ENCODE measurements at places on chromosomes 1 and 21.
A peak's percentile ranks its signal among the peaks of the same experiment; 100 is the strongest.

DNA sequence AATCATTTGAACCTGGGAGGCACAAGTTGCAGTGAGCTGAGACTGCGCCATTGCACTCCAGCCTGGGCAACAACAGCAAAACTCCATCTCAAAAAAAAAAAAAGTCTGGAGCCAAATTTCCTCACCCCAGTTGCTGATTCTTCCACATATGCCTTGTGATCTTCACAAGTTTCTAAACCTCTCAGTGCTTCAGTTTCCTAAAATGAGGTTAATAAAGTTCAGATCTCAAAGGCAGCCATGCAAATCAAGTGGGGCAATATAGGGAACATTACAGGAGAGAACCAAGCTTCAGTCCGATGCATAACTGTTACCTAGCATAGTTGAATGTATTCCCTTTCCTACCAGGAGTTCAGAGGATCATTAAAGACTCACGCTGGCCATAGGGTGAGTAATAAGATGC is 4.8 kb downstream of the ITLN1 start:
- no peak for DNase-seq

DNA sequence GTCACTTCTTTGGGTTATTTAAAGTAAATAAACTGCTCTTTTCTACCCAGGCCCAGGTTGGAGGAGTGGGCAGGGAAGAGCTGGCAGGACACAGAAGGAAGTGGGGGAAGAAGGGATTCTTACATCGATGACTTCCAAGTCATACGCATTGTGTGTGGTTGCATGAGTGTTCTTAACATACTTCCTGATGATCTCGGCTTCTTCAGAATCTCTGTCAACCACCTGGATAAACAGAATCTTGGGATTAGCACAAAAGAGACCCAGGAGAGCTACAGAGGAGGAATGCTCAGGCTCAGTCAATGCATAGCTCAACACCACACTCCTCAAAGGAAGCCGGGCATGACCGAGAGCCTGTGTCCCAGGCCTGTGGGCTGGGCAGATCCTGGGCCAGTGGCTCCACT is 42.1 kb downstream of the PARP1 start:
- no peak for DNase-seq

DNA sequence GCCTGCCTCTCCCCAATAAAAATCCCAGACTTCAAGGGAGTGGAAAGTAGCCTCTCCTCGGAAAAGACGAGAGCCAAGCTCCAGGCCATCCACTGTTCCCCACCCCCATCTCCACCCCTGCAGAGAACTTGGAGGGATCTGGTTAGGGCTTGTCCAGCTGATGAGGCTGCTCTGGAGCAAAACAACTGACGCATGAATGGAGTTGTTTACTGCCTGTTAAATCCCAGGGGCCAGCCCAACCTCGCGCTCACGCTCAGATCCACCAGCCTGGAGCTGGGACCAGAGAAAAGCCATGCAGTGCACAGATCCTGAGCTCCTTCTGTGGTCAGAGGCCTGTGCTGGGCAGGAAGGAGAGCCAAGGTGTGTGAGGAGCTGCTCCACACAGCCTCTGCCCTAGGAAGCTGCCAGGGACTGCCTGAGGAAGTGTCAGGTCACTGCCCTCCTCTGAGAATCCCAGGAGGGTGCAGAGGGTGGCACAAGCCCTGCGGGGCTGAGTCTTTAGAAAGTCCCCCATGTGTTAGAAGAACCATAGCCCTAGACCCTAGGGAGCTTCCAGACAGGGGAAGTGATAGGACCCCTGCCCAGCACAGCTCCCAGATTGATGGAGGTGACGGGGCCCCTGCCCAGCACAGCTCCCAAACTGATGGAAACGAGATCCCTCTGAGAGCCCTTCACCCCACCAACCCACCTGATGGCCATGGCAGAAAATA is 109.0 kb upstream of the IPO9 start:
- DNase-seq: no peak

GRCh38 chr1:53595906-53596305 is 136.7 kb downstream of the DMRTB1 start:
- DNase-seq: no peak

DNA sequence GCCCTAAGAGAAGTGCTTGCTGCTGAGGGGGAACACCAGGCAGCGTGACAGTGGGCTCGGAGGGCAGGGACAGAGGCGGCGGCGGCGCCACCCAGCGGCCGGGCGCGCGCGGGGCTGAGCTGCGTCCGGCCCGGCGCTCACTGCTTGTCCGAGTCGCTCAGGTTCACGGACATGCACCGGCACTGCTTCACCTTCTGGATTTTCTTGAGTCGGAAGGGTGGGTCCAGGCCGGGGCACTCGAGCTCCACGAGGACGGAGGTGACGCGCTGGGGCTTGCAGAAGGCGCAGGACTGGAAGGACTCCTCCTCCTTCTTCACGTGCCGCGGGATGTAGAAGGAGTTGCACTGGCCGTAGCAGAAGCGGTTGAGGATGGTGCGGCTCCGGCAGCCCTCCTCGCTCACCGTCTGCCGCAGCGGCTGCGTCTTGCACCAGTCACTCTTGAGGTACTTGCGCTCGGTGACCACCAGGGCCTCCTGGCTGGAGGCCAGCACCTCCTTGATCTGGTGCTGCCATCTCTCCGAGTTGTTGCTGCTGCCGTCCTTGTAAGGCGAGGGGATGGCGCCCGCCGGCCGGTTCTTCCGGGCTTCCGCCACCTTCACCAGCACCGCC is 119.0 kb downstream of the GREM2 start:
- DNase-seq: peak; percentile 73

- DNase-seq: no peak
Observed at GRCh38 chr1:159795534-159795933, 6.6 kb upstream of the FCRL6 start.

GRCh38 chr1:70034403-70034802 is 171.0 kb downstream of the LRRC40 start:
- DNase-seq: no peak

GRCh38 chr1:185439727-185440415 is 122.8 kb upstream of the IVNS1ABP start:
- no peak for DNase-seq

DNA sequence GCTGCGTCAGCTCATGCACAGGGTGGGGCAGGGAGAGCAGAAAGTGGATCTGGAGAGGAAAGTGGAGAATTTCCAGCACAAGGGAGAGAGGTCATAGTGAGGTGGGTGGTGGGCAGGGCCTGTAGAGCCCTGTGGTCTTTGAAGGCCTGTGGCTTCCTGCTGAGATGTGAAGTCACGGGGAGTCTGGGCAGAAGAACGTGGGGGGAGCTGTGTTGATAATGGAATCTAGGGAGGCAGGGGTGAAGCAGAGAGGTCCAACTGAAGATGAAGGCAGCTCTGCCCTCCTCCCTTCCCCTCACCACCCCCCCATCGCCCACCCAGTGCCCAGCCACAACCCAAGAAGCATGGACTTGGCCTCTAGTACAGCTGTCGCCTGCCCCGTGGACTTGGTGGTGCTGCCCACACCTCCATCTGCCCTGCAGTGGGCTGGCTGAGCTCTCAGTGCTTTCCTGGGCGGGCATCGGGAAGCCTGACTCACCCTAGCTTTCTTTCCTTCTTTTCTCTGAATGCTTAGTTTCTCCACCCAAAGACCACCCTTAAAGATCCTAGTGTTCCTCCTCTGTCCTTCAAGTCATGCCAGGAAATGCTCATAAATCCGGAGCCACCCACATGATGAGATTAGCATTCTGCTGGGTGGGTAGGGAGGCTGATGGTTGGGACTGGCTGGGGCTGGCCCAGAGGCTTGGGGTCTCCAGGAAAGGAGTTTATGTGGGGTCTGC is 186.1 kb downstream of the TRABD2B start:
- DNase-seq: no peak

DNA sequence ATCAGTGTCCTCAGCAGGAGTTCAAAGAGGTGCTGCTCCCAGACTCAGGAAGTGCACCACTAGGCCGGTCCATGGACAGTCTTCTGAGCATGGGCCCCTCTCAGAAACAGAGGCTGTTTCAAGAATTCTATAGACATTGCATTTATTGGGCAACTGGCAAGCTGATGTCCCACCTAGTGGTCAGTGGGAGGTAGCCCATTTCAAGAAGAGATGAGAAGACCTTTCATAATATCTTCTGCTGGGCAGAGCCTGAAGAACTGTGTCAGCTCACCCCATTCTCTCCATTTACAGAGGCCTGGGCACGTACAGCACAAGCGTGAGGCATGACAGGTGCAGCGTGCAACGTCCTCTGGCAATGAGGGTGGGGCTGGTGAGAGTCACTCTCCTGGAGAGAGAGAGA is 216.0 kb downstream of the DYRK1A start:
- peak; percentile 52 for DNase-seq

DNA sequence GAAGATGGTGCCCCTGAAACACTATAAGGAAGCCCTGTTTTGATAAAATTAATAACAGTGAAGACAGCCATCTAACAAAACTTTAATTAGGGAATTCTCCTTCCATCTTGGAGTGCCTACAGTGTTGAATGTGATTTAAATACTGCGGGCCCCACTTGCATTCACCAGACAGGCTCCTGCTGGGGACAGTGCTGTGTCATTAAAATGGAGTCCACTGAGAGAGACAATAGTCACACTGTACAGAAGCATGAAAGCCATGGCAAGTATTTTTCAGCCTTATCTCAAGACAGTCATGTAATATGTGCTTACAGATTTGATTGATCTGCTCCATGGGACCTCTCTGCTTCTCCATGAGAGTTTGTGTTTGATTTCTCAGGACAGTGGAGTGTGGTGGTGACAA is 29.7 kb upstream of the ZBTB18 start:
- no peak for DNase-seq

- no peak for DNase-seq
Observed at GRCh38 chr1:29793653-29794348, 557.5 kb downstream of the PTPRU start.

GRCh38 chr1:54986025-54986424 is 5.6 kb downstream of the TMEM61 start:
- DNase-seq: no peak

DNA sequence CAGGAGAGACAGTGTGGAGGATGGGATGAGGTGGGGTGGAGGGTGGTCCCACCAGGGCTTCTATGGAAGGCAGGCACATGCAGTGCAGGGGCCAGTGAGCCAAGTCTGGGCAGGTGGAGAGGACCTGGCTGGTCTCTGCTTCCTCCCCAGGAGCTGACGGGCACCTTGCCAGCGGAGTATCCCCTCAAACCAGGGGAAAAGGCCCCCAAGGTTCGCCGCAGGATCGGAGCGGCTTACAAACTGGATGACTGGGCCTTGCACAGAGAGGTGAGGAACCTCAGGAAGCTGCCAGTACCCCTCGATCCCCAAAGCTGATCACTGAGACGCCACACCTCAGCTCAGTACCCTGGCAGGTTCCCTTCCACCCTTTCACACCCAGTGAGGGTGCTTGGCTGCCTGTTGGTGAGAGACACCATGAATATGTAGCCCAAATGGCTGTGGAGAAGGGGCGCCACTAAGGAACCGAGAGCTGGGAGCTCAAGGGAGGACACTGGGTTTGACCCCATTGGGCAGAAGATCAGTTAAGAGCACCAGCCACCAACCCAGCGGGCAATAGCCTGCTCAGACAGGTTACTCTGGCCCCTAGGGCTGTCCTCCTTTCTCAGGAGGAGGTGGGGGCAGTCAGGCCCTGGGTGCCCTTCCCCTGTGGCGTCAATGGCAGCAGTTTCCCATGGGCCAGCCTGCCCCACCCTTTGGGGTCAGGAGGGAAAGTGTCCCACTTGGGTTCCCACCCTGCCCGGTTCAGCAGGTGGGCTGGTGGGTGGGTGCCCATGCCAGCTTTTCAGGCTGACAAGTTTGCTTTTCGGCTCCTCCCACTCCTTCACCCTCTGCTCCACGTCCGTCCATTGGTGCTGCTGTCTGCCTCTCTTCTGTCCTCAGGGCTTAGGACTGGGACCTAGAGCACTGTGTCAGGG is 5.5 kb downstream of the INAVA start:
- no peak for DNase-seq

- DNase-seq: peak; percentile 45
Observed at GRCh38 chr1:62962901-62963776, 179.2 kb downstream of the ATG4C start.

DNA sequence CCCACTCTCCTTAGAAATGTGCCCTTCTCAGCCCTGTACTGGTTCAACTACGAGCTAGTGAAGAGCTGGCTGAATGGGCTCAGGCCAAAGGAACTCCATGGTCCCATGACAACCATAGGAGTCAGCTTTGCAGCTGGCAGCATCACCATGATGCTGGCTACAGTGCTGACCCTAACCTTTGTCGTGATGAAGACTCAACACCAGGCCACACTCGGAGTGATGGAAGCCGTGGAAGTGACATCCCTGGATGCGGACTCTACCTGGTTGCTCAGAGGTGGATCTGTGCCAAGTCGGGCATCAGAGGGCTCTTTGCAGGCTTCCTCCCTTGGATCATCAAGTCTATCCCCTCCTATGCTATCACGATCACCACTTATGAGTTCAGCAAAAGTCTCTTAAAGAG is 11.6 kb downstream of the KDM5B start:
- DNase-seq: no peak

DNA sequence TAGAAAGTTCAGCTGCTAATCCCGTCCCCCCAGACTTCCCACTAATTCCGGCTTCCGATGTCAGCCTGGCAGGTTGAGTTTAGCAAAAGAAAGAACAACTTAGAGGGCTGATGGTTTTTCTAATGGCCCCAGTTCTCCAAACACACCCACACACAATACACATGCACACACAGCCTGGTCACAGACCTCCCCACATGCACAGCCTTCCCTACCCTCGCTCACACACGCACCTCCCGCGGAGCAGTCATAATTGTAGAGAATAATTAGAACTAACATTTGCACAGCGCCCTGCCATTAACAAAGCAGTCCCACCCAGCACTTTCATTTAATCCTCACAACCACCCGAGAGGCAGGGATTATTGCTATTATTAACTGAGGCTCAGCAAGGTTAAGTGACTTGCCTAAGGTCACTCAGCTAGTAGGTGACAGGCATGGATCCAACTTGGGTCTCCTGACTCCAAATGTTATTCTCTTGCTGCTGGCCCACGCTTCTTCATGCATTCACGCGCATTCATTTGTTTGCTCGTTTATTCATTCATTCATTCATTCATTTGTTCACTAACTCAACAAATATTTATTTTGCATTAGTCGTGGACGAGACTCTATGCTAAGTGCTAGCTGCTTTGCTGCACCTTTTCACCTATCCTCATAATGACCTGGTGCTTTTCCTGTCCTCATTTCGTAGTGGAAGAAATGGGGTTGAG is 274.9 kb downstream of the FOXD2 start:
- no peak for DNase-seq

DNA sequence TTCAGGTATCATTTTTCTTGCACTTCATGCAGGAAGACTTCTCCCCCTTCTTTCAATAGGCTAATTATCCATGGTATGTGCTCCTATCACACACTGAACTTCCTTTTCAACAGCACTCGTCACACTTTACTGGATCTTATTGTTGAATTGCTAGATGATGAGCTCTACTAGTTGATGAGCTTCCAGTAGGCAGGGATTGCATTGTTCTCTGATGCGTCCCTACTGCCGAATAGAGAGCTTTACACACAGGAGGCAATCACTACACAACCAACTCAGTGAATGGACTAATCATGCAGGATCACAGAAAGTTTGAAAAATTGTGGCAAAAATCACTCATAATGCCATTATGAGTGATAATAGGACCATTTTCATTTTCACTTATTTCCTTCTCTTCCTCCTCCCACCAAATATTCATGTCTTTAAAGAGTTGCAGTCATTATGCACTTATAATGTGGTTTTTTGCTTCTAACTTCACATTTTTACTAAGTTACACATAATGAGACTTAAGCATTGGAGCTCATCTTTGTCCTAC is 128.1 kb upstream of the ZNF648 start:
- no peak for DNase-seq
